ENCODE measurements at places on chromosomes 7 and 10.
A peak's percentile ranks its signal among the peaks of the same experiment; 100 is the strongest.

DNA sequence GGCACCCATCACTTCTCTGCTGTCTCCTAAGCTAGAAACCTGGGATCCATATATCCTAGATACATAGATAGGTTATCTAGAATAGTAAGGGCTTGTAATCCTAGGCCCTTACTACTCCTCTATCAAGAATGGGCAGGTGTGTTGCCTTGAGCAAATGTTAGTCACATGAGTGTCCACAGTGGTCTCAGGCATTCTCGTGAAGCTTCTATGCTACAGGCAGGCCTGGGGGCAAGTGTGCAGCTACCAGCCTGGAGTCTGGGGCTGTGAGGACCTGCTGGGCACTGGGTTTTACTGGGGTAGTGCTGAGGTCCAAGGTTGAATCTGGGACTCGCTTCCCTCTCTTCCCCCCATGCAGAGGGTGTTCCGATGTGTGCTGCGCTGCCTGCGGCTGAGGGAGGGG is 91.4 kb downstream of the ABCC2 start:
- DNase-seq = no peak

- no peak for DNase-seq
Observed at GRCh38 chr7:46192271-46192670, 271.2 kb upstream of the IGFBP3 start.

GRCh38 chr10:116989439-116989838 is 15.5 kb downstream of the SHTN1 start:
- DNase-seq = no peak

- DNase-seq = no peak
Observed at GRCh38 chr10:132891368-132891767, 51.0 kb downstream of the CFAP46 start.

DNA sequence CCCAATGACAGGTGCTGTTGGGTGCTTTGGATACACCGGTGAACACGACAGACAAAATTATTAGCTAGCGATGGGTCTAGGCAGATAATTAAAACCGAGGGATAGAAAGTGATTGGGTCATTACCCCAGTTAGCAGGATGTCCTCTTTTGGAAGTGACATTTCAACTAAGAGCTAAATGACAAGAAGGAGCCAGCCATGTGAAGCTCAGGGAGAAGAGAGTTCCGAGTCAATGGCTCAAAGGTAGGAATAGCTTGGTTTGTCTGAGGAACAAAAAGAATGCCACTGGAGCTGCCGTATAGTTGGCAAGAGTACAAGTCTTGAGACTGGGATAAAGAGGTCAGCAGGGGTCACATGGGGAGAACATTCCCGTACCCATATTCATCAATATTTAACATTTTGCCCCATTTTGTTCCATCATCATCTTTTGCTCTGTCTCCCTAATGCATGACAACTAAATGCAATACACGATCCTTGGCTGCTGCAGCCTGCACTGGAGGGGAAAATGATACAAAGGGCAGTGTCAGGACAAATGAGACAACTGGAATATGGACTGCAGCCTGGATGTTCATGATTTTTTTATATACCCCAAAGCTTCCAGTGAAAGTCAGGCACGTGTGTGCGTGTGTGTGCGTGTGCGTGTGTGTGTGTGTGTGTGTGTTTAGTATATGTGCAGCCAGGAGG is 115.7 kb downstream of the ICA1 start:
- DNase-seq = no peak

DNA sequence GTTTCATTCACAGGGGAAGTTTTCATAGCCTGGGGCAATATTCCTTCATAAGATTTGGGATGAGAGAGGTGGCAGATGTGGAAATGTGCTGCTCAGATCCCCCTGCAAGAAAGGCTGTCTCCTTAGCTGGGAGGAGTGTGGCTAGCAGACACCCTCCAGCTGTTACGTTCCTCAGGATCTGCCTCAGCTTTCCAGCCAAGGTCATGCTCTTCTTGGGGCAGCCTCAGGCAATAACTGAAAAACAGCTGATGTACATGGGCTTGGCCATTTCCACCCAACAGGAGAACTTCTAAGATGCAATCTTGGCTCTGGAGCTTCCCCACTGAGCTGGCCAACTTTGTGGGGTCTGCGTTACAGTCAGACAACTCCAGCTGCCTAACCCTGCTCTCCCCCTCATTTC is 51.3 kb upstream of the SEPTIN7 start:
- DNase-seq = no peak

- no peak for DNase-seq
Observed at GRCh38 chr10:4195213-4195612, 410.2 kb upstream of the KLF6 start.

- no peak for DNase-seq
Observed at GRCh38 chr10:132194726-132195125, 8.0 kb downstream of the DPYSL4 start.

GRCh38 chr7:149254181-149254858 is 7.7 kb upstream of the ZNF783 start:
- no peak for DNase-seq

GRCh38 chr10:117609095-117609795 is 66.7 kb downstream of the EMX2 start:
- peak; percentile 73 for DNase-seq

DNA sequence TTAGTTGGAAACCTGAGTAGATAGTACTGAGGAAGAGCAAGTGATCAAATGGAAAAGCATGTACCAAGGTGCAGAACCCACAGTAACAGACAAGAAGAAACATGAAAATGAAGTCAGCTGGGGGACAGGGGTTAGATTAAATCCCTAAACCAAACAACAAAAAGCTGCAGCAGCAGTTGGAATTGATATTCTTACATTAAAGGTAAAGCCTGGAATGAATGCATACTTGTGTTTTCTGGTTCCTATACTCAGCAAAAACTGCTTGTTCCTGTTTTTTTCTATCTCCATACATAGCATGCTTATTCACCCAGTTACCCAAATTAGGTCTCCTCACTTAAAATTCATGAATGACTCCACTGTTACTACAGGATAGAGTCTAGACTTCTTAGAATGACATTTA is 92.4 kb downstream of the TPST1 start:
- no peak for DNase-seq

DNA sequence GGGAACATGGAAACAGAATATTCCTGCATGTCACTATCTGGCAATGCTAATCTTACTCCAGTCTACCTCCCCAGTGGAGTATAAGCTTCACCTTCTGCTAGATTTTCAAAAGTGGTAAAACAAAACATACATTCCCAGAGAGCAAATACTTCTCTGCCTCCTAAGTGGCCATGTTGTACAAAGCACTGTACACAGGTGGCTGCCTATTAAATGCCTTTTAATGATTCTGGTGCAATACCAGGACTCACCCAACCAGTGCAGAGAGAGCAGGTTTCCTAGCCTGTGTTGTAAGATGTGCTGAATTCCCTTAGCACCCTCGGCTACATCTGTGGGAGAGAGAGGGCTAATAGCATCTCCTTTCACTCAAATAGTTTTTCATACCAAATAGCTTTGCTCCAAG is 684.3 kb upstream of the NRP1 start:
- DNase-seq = no peak

DNA sequence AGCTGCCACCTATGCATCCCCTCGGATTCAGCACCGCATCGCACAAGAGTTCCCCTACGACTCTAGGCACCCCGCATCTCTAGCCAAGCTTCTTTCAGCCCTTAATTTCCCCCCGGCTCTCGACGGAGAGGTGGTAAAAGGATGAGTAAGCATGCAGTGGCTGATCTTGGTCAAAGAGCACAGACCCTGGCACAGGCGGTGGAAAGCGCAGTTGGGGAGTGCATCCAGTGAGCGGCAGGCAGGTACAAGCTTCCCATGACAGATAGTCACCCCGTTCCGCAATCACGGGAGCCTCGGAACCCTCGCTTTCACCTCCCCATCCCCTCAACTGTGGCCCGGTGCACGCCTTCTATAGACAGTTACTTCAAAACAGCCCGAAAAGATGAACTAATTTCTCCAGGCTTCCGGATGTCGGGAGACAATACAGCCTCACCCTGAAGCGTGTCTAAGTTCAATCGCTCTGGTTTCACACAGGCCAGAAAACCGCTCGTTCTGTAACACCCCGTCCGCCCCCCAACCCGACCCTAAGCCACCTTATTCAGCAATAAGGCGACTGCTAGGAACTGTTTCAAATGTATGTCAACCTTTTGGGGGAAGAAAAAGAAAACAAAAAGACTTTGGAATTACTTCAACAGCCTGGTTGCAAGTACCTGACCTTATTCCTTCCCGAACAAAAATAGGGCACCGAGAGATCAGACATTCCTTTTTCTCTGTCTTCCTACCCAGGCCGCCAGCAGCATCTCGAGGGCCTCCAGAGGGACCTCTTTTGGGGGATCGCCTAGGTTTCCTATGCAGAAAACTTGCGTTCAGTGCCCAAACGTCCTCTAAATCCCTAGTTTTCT is 1.4 kb downstream of the RHEB start:
- peak; percentile 58 for DNase-seq

DNA sequence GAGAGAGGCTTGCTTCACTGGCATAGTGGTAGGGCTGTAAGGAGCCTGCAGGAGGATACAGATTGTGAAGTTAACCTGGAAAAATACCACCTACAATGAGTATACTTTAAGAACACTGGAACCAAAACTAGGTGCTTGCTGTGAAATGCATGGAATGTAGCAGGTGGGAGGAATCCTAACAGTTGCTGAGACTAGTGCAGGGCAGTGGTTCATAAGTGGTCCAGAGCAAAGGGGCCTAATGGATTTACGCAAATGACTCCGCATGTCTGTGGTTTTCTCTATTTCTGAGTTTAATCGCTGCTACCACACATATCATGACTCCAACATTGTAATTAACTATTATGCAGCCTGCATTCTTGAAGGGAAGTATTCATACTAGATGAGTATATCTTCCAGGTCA is 218.4 kb downstream of the CHRM2 start:
- DNase-seq = no peak

GRCh38 chr10:109668154-109668665 is 255.1 kb downstream of the XPNPEP1 start:
- DNase-seq = no peak

- no peak for DNase-seq
Observed at GRCh38 chr10:30902621-30903396, 128.9 kb downstream of the ZNF438 start.

- DNase-seq = peak; percentile 74
Observed at GRCh38 chr7:75966190-75966961, 28.0 kb downstream of the TMEM120A start.

DNA sequence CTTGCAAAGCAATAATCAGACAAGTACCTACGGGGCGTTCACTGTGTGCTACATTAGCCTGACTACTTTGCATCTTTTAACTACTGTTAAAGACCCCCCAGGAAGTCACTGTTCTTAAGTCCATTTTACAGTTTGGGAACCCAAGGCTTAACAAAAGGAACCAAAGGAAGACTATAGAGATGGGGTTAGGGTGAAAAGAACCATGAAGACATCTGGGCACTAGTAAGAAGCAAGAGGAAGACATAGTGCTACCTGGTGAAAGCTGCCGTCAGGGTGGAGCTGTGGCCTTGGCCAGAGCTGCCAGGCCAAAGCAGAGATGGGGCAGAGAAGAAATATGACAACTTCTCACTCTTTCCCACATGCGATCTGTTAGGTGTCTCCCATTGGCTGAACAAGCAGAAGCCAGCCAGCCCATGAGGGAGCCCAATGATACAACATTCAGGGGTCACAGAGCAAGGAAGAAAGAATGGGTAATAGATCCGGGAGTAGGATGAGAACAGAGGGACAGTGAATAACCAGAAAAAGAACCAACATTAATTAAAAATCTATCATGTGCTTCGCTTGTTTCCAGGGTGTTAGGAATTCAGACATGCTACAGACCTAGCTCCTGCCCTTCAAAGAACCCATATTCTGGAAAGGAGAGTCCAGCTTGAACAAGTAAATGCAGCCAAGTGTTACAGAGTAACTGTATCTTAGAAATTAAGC is 85.4 kb downstream of the ARID5B start:
- DNase-seq = no peak

DNA sequence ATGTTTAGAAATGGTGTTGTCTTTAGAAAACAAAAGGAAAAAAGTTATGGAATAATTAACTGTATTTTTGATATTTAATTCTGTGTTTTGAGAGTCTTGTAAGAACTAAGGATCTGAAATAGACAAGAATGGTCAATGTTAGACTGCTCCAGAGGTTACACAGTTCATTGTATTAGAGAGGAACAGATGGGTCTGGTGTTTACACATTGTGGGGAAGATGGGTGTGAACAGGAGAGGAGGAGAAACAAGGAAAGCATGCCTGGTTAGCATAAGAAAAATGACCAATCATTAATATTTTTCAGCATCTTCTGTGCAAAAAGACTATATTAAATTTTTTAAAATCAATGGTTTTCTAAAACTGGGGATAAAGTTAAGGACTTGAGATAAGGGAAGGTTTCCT is 11.9 kb downstream of the MEOX2 start:
- no peak for DNase-seq

DNA sequence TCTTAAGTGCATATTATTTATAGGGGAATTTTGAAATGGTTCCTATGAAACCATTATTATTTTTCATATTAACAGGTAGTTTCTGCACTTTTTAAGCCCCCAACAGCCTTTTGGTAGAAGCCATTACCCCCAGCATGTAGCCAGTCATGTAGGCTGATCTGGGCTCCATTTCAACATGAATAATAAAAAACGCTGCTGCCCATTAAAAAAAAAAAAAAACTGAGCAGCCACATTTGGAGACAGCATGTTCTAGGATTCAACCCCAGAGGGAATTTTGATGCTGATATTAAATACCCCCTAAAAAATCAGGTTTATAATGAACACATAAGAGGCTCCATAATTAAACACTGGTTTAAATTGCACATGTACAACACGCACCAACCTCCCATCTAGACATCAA is 181.3 kb downstream of the RTKN2 start:
- DNase-seq = no peak

- no peak for DNase-seq
Observed at GRCh38 chr7:29647020-29647654, 83.5 kb downstream of the PRR15 start.

DNA sequence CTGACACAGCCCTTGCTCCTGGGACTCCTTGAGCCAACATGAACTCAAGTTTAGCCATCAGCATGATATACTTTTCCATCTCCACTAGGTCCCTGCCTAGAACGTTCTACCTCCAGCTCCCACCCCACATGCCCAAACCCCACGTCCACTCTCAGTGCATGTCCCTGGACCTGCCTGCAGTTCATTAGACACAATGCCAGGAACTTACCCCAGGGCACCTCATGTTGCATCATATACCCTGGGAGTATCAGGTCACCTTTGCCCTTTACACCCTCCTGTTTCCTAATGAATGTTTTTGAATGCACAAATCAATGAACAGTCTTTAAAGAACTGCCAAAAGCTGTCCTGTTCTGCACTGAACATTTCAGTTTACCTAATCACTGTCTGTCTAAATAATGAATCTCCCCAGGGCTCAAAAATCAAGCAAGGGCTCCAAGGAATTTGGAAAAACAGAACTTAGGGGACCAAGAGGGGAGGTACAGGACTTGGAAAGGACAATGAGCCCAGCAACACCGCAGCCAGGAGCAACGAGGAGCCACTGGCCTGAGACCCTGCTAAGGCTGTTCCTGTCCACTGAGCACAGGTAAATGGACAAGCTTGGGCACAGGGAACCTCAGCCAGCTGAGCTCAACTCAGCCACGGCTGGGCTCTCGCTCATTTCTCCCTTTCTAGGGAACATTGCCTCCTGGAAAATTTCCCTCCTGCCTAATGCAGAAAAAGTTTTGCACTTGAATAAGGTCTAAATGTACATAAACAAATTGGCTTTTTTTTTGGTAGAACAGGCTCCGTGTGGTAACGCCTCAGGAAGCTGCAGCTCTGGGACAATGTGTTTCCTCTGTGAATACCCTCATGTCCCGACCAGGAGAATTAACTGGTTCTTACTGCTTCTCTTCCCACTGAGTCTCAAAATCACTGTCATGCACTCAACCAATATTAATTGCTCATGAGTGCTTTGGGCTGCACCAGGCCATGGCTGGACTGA is 7.4 kb downstream of the MAT1A start:
- DNase-seq = no peak
